ENCODE measurements at places on chromosomes 1 and 21.
A peak's percentile ranks its signal among the peaks of the same experiment; 100 is the strongest.

GRCh38 chr1:66237042-66237441 lies 296.9 kb upstream of the SGIP1 start:
- no peak for DNase-seq

- DNase-seq, result no peak
Measured at GRCh38 chr1:193143285-193143684, 21.5 kb downstream of the CDC73 start.

DNA sequence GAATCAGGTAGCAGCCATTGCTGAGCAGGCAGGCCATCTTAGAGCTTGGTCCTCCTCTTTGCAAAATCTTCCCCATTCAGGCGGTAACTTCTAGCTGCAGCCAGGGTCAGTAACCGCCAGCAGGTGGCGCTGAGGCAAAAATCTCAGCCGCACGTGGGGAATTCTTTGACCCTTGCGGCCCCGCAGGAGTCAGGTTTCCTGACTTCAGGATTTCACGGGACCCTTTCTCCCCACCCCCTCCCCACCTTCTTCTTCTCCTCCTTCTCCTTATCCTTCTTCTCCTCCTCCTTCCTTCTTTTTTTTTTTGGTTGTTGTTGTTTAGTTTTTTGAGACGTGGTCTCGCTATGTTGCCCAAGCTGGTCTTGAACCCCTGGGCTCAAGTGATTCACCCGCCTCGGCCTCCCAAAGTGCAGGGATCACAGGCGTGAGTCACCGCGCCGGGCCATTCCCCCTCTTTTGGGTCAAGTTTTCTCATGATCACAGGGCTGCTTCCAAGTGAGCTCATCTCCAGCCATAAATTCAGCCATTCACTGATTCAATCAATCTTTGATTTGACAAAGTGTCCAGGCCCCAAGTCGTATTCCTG lies 33.4 kb upstream of the TENT5B start:
- DNase-seq, result peak; percentile 75

DNA sequence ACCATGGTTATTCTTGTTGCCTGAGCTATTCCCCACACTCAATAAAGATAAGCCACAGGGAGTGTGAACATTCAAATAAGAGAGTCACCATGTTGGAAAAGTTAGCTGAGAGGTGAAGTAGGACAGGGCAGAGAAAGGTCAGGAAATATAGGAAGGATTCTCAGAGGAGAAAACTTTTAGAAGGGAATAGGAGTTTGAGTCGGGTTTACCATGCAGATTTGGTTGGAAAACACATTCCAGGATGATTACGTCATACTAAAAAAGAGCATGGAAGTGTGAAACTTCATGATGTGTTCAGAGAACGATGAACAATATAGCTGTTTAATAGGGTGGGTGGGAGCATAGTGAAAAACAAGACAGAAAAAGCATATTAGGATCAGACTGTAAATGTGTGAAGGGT lies 1125.3 kb upstream of the ADGRL2 start:
- no peak for DNase-seq

DNA sequence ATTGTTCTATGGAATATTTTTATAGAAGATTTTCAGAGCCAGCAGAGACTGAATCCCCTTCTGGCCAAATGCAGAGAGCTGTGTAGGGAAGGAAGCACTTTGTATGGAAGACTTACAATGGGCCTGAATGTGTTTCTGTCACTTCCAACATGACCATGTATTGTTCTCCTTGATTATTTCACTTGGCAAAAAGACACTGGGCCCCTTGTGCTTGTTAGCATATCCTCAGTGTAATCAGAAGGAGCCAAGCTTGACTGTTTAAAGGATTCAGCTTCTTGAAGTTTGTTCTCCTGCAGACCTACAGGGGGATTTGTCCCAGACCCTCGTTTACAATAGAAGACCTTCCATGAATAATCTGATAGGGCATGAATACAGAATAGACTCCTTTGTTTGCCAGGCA lies 48.1 kb upstream of the UBE2U start:
- no peak for DNase-seq

- no peak for DNase-seq
Measured at GRCh38 chr21:35779167-35779566, 281.2 kb downstream of the SETD4 start.

GRCh38 chr1:245715291-245715701 lies 560.5 kb downstream of the KIF26B start:
- DNase-seq, result no peak

GRCh38 chr1:117674521-117675400 lies 68.9 kb downstream of the TENT5C start:
- DNase-seq, result peak; percentile 9

GRCh38 chr1:234916840-234917239 lies 211.8 kb downstream of the TOMM20 start:
- DNase-seq, result no peak

GRCh38 chr1:914131-914890 lies 9.4 kb upstream of the SAMD11 start:
- DNase-seq, result no peak

GRCh38 chr1:210021145-210021860 lies 83.3 kb downstream of the SYT14 start:
- DNase-seq, result no peak

DNA sequence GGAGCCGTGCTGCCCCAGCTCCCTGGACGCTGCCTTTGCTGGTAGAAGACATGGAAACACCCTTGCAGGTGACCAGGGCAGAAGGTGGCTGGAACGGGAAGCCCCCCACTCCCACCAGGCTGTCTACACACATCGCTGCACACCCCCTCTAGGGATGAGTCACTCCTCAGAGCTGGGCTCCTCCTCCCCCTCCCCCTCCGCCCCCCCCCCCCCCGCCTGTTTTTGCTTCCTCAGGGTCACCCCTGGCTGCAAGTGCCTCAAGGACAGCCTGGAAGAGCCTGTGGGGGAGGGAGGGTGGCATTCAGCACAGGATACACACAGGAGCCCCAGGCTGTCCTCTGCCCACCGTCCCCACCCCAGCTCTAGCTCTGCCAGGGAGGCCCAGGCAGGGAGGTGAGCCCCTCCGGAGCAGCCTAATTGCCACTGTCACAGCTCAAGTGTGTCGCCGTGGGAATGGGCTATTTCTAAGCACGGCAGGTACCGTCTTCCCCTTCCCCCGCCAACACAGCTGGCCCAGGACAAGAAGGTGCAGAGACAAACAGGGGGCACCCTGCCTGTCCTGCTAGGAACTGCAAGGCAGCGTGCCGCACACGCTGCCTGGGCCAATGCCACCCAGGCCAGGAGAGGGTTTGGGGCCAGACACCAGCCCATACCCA lies 2.5 kb downstream of the FNDC10 start:
- DNase-seq, result no peak

DNA sequence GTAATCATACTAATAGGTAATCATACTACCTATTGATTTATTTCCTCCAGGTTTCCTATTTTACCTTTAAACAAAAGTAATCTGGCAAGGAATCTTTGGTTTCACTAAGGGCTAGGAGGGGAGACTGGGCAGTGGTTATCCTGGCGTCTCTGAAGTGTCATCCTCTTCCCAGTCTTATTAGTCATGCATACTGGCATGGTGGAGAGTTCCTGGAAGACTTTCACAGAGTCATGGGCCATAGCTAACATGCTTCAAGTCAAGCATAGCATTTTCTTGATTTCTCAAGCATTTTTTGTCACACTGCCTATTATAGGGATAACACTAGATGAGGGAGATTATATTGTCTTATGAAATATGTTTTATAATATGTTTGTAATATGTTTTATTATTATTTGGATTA lies 64.0 kb upstream of the ASB17 start:
- no peak for DNase-seq

DNA sequence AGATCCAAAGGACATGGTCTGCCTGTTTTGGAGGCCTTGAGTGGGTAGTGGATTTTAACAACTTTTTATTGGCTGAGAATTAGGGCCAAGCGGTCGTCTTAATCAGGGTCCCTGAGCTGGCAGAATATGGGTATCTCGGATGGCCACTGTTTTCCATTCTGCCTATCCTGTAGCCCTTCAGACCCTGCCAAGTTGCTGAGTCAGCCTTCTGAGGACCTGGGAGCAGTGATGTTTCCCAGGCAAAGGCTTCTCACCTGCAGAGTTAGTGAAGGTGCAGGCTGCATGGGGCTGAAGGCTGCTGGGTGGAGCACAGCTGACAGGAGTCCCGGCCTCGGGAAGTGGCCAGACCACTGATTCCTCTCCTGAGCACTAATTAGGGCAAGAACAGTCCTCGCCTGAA lies 11.4 kb downstream of the RASSF5 start:
- DNase-seq, result no peak

DNA sequence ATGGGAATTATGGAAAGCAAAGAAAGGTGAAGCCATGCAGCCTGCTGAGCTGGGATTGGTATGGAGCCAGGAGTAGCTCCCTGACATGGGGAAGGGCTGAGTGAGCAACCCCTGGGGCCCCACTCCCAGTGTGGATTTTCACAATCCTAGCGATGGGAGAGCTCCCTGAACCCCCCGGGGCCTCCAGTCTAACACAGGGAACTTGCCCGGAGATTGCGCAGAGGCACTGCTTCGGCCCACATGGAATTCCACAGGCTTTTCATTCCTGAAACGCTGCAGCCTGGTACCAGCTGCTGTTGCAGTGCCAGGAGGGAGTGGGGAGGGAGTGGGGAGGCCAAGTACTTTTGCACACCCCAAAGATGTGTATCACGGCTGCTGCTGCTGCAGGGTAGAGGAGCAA lies 110.4 kb upstream of the C21orf91 start:
- DNase-seq, result no peak

- no peak for DNase-seq
Measured at GRCh38 chr1:115115521-115116161, 26.3 kb upstream of the TSPAN2 start.

- DNase-seq, result peak; percentile 88
Measured at GRCh38 chr1:165884690-165885304, 57.4 kb downstream of the UCK2 start.

GRCh38 chr1:212067787-212068186 lies 32.2 kb downstream of the DTL start:
- no peak for DNase-seq

- DNase-seq, result no peak
Measured at GRCh38 chr1:222394224-222394623, 153.7 kb downstream of the HHIPL2 start.

DNA sequence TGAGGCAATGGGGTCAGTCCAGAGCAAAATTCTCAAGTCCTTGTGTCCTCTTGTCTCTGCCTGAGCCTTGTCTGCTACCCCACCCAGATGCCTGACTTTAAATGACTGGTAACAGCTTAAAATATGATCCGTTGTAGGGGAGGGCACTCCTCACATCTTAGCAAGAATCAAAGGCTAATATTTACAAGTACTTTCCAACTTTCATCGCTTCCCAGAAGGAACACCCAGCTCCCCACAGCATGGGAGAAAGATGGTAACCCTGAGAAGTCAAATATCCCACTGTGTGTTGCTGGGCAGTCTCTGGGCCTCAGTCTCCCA lies 5.2 kb downstream of the ECE1 start:
- no peak for DNase-seq

DNA sequence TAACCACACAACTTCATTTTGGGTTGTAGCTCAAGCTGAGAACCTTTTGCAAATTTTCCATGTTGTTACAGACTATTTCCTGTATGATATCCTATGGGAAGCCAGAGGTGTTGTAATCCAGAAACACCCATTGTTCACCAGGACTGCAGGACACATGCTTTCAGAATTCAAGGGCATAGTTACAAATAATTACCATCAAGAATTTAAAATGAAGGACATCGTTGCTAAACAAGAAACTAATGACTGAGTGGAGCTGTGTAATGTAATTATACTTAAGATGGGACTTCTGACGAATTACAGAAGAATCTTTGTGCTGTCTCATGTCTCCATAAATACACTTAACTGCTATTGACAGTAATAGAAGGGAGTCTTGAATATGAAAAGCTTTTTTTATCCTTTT lies 47.6 kb upstream of the HOOK1 start:
- DNase-seq, result no peak

DNA sequence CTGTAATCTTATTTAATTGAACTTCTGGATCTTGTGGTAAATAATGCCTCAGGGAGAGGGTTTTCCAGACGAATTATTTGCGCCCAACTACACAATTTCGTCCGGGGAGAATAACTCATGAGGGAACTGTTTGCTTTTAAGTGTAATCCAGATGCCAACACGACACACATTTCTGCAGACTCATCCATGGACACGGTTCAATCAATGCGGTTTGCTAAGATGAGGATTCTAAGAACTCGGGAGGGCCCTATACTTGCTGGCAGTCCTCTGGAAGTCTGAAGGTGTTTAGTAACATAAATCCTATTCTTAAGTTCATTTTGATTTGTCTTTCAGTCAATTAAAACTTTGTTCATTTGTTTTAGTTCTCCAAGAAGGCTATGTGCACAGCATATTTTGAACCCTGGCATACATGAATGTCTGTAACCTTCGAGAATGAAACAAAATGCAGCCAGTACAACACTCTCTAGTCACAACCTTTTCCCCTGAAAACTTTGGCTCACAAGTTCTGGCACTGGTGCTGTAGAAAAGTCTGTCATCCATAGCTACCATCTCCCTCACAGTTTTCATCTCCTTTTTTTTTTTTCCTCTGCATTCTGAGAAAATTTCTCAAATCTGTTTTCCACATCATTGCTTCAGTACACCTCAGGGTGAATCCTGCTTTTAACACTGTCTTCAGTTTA lies 38.8 kb downstream of the DIPK1A start:
- no peak for DNase-seq

DNA sequence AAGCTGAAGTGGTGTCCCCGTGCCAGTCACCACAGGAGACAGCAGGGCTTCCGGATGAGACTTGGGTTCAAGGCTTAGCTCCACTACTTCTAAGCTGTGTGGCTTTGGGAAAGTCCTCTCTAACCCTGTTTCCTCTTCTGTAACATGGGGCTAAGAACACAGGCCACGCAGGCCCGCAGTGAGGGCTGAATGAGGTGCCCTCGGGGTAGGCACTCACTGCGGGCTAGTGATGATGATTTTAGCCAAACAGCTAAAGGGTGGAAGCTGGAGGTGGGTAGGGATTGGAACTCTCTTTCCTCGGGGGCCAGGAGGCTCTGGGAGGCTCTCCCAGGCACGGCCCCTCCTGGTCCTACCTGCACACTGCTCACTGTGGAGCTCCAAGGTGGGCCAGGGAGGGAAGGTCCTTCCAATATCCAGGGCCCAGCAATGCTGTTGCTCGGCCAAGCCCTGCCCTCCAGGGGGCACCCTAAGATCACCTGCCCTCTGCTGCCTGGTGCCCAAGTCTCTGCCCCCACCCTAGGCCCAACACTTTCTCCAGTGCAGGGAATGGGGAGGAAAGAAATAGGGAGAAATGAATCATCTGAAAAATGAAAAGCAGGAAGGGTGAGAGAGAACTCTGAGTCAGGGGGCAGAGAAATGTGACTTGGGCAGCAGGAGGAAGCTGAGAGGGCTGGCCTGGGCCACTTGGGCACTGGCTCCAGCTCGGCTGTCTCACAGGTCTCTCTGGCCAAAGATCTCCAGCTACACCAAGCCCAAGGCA lies 19.2 kb upstream of the EVA1B start:
- DNase-seq, result peak; percentile 71

Data from suppressor macrophage treated with lipopolysaccharide for 4 hours (primary cell).